Lower lobe of right lung (tissue), 2 donors: ENCODE measurements at places on chromosomes 16 and 17. TPM values are rescaled to one million over a fixed set of nuclear protein-coding genes. Genes with fewer than 3 reads are reported as not detected.

- DNase-seq, result no peak
Measured at GRCh38 chr17:8741366-8741765, 3.3 kb downstream of the CCDC42 start.

The HS3ST3B1 gene
- total RNA-seq, result 3.4 TPM

DNA sequence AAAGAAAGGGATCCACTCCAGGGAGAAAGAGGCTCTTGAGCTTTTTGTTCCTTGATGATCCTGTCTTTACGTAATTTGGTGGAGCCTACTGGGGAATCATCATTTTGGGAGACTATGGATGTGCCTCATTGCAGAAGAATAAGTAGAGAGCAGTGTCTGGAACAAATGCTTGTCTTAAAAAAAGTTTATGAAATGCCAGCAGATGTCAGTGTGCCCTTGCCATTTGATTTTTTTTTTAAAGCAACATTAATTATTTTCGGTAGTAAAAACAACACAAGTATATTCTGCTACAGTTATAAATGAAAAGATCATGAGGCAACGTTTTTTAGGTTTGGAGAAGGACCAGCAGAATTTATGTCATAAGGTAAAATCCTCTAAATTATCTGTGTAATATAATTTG, 934.8 kb upstream of the EEF2KMT start:
- no peak for DNase-seq

DNA sequence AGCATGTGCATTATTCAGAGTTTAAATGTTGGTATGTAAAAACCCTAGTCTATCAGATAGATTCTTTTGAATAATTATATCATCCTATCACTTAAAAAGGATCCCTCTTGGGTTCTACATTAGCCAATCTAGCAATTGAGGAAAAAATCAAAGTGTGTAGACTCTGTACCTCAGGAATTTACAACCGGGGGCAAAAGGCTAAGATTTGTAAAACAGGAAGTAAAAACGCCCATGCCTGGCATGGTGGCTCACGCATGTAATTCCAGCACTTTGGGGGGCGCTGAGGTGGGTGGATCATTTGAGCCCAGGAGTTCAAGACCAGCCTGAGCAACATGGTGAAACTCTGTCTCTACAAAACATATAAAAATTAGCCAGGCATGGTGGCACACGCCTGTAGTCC, 58.6 kb downstream of the SLC6A4 start:
- no peak for DNase-seq
